Mesenteric fat pad (tissue), 1 donor: ENCODE measurements at places on chromosomes 7 and 10. TPM values are rescaled to one million over a fixed set of nuclear protein-coding genes. Genes with fewer than 3 reads are reported as not detected.

GRCh38 chr10:76879116-76879913 lies 758.3 kb downstream of the KCNMA1 start:
- no peak for DNase-seq

- no peak for DNase-seq
Measured at GRCh38 chr10:3077940-3078630, 10.7 kb downstream of the PFKP start.

DNA sequence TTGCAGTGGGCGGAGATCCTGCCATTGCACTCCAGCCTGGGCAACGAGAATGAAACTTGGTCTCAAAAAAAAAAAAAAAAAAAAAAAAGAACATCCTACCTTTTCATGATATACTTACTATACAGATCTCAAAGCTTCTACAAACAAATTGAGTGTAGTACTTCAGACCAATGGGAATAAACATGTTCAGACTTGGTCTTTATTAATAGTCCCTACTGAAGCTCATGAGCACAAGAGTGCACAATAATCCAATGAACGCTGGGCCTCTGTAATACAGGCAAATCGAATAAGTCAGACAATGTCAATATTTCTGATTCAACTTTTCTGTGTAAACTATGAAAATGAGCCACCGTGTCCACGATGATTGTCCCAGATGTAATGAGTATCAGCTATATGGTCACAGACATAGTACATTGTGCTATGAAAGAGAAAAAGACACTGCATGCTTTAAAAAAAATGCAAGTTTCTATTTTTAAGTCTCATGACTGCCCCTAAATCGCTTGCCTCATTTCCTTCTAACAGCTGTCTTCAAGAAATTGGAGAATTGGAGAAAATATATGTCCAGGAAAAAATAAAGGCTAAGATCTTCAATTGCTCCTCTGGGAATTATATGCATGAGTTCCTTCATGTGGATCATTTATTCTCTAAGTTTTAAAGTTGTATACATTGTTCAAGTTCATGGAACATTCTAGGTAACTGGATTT lies 64.0 kb upstream of the CTTNBP2 start:
- no peak for DNase-seq

GRCh38 chr7:33601101-33601500 lies 304.2 kb upstream of the BMPER start:
- DNase-seq: no peak

DNA sequence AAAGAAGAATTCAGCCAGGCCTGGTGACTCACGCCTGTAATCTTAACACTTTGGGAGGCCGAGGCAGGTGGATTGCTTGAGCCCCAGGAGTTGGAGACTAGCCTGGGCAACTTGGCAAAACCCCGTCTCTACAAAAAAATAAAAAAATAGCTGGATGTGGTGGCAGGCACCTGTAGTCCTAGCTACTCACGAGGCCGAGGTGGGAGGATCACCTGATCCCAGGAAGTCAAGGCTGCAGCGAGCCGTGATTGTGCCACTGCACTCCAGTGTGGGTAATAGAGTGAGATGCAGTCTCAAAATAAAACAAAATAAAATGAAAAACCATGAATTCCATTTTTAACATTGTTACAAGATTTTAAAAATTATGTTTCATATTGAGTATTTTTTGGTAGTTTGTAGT lies 988.9 kb upstream of the ZNF722 start:
- peak; percentile 59 for DNase-seq

DNA sequence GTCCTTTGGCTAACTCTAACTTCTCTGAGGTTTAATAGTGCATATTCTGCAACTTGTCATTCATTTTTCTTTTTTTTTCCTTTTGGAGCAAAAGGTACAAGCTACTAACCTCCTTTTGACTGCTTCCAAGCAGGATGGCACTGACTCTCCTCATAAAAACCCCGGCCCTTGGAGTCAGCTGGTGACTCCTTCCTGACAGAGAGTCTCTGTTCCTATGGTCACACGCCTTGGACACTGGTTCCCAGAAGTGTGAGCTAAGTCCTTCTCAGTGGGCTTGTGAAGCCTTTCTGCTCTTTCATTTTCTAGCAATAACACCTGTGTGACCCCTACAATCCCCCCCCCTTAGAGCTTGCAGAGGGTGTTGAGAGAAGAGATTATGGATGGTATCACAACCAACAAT lies 21.7 kb downstream of the DOCK4 start:
- no peak for DNase-seq

The LIPM gene
- total RNA-seq: not detected

DNA sequence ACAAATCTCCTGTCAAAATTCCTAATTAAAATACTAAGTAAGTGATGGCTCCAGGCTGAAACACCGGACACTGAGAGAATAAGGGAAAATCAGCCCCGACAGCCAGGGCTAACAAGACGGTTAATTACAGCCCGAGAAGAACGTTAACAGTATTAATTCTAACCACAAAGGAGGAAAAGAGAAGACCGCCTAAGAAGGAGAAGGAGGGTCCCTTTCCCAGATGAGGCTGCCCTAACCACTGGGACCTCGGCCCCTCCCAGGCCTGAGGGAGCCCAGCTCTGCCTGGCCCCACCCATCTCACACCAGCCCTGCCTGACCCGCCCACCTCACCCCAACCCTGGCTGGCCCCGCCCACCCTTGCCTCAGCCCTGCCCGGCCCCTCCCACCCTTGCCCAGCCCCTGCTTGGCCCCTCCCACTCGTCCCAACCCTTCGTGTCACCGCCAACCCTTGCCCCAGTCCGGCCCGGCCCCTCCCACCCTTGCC lies 51.3 kb downstream of the PWWP2B start:
- no peak for DNase-seq

DNA sequence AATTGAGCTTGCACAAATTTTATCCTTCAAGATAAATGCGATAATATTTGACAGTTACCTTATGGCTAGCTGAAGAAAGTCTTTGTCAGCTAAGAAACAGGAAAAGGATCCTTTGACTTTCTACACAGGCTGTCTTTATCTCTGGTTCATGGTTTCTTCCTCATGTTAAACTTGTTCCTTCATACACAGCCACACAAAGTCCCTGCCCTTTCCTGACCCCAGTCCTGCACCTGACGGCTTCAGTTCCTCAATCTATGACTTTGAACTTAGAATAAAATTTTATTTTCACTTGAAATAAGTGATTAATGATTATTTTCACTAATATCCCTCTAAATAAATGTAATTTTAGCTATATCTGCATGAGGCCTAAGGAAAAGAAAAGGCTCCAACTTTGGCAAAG lies 77.8 kb upstream of the PRSS1 start:
- no peak for DNase-seq

GRCh38 chr10:31536302-31536701 lies 217.3 kb downstream of the ZEB1 start:
- no peak for DNase-seq

DNA sequence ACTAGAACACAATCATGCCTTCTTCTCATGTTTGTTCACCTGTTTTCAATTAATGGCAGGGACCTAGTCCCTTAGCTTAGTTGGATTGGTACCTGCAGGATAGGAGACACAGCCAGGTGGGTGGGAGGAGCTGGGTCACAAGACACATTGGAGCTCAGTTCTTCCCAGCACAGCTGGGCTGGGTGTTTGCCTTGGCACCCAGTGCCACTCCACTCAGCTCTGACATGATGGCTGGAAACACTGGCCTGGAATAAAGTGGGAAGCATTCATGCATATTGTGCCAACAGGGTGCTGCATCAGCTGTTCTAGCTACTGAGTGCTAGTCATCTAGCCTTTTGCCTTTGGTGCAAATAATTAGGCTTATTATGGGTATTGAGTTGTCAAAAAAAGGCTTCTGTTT lies 226.1 kb downstream of the PTEN start:
- no peak for DNase-seq

The PRKCQ gene
- total RNA-seq: 0.35 TPM

The CFTR gene
- 0.22 TPM for total RNA-seq

The CYP2C18 gene
- 0.39 TPM for total RNA-seq

The DYNC1I1 gene
- 4.3 TPM for total RNA-seq

The TMEM229A gene
- total RNA-seq: not detected

- no peak for DNase-seq
Measured at GRCh38 chr7:20170633-20171032, 46.6 kb downstream of the MACC1 start.

DNA sequence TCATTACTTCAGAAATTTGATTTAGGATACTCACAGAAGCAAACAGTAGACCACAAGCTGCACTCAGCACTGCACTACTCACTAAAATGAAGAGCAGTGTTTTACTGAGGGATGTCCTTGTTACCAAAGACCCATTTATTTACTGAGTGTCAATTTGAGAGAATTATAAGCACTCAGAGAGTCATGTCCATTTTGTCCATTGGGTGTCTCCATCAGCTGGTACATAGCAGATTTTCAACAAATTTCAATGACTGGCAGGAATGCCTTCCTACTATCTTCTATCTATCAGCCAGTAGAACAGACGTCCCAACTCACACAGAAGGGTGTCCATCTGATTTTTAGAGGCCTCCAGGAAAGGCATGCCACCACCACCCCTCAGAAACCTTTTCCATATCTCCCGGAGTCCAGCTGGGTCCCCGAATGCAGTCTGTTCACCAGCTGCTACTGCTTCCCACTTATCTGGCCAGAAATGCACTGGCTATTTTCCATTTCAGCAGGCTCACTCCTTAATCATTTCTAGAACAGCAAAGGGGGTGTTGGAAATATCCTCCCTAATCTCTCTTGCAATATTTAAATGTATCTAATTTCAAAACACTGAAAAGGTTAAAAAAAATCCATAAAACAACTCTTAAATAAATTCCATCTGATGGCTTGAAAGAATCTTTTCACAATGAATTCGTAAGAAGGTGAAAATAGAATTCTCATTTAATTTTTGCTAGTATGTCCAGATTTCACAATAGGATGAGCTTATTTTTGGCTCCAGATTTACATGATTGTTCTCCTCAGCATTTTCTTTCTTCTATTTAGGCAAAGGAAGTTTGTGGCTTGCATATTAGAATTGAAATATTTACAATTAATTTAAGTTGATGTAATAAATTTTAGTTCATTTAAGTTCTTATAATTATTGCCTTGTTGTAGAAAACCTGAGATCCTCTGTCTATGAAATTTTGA lies 1164.0 kb upstream of the CELF2 start:
- DNase-seq: no peak

- no peak for DNase-seq
Measured at GRCh38 chr10:132396494-132397035, 435 bp upstream of the PWWP2B start.

DNA sequence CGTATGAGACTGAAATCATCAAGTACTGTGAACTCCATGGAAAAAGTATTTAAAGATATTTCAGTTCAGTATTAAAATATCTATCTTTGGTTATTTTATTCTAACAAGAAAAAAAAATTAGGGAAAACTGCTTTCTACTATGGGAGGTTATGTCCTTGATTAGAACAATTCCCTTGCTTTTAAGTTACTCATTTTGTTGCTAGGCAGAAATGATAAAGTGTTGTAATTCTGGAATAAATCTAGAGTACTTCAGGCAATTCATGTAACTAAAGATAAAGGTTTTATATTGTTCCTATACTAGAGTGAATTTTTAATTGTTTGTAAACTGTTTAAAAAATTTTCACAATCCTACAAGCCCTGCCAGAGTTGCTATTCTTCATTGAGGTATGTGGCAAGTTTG lies 92.0 kb downstream of the BBS9 start:
- no peak for DNase-seq

- no peak for DNase-seq
Measured at GRCh38 chr7:101870361-101871062, 53.1 kb downstream of the CUX1 start.

DNA sequence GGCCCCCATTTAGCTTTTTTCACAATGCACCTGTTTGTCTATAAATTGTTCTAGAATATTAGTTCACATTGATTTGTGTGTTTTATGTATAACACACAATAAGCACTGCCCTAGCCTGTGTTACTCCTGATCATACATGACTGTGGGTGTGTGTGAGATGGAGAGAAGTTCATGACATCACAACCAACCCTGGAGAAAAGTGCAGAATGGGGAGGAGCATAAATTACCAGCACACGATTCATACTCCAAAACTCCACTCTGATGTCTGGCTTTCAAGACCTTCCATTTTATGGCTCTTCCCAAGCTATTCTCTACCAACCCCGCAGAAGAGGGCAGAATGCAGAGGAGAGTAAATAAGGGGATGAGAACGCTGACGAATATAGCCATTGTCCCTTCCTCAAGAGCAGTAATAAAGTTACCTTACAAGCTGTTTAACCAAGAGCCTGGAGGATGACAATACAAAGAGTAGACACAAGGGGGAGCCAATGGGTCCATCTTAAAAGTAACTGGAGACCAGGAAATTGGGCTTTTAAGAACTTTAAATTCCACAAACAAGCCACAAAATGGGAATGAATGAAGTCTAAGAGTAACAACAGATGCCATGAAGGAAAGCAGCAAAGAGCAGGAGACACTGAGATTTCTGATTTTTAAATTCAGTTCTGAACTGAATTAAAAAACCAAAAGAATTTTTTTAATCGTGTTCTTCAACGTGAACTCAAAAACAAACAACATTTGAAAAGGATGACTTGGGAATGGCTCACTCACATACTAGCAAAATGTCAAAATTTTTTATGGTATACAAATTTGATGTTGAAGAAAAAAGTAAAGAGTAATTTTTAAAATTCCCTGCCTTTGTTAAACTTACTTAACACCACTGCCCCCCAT lies 159.6 kb downstream of the PARD3 start:
- no peak for DNase-seq

The OPN4 gene
- not detected for total RNA-seq

The KCNIP2 gene
- total RNA-seq: 151 TPM

DNA sequence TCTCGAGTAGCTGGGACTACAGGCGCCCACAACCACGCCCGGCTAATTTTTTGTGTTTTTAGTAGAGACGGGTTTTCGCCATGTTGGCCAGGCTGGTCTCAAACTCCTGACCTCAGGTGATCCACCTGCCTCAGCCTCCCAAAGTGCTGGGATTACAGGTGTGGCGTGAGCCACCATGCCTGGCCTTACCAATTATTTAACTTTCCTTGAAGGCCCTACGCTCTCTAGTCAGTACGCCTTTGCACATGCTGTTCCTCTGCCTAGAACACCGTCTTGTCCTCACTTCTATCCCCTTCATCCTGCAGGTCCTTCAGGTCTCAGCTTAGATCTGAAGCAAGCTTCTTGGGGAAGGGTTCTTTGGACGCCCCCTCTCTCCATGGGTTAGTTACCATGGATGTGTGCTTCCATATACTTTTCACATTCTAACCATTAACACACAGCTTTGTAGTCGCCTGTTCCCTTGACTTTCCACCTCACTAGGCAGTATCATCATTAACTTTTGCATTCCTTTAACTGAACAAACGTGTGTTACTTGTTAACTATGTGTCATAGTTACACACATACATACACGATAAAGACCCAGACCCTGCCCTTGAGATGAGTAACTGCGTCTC lies 592 bp upstream of the ATP6V1F start:
- DNase-seq: no peak
